Activated T-helper 1 cell treated with anti-CD3 and anti-CD28 coated beads, Interleukin-2, amount 50 U/mL, for 16 hours (primary cell): ENCODE measurements at places on chromosomes 11 and 22.

- peak; percentile 33 for DNase-seq
Observed at GRCh38 chr11:117950301-117950700, 21.1 kb upstream of the TMPRSS13 start.

DNA sequence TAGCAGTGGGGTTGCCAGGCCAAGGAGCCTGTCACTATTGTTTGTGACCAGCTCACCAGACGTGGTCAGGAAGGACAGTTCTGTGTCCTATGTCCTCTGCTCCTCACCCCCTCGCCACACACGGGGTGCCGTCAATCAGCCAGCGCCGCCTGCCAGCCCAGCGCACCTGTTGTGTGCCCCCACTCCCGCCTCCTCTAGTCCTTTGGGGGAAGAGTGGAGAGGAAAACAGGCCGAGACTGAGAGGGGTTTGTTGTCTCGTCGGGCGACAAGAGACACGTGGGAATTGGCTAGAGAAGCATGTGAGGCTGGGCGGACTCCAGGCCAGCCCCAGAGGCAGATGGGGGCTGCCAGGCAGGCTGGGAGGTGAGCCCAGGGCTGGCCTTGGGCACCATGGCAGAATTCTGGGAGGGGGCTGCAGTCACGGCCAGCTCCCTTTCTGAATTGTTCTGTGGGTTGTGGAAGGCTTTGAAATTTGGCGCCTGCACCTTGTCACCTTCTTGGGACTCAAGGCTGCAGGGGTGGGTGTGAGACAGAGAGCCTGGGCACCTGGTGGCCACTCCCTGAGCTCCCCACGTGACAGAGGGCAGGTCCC lies 3.1 kb upstream of the KCNQ1OT1 start:
- no peak for DNase-seq

DNA sequence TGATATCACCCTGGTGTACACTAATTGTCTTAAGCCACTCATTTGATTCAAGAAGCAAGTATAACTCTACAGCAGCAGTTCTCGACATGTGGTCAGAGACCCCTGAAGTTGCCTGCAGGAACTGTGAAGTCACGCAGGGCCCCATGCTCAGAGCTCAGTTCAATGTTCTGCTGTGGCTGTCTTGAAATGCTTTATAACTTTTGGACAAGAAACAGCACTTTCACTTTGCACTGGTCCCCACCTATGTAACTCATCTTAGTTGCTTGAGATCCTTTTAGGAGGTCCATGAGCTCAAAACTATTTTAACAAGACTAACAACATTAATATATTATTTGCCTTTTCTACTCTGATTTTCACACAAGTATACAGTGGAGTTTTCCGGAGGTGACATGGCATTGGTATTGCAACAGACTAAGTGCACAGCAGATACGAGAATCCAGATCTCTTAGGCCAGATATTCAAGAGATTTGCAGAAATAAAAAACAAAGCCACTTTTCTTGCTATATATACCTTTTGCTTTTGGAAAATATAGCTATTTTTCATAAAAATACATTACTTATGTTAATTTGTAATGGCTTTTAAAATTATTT lies 64.8 kb downstream of the PRR5L start:
- DNase-seq = no peak

- DNase-seq = no peak
Observed at GRCh38 chr11:19326499-19326898, 85.8 kb upstream of the E2F8 start.

DNA sequence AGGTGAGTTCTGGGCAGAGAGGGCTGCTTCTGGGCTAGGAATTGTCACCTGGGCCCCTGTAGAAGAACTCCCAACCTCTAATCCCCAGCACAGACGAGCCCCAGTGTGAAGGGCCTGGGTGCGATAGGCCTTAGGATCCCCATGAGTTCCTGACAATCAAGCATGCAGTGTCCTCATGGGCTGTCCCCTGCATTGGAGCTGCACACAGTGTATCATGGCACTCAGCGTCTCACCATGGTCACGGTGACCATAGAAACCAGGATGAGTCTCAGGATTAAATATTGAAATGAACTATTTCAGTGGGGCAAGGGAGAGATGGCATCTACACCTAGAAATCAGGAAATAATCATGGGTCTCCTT lies 292 bp downstream of the SCGB2A1 start:
- no peak for DNase-seq

- no peak for DNase-seq
Observed at GRCh38 chr11:16669799-16670415, 68.5 kb upstream of the C11orf58 start.

GRCh38 chr11:24585192-24585591 lies 88.3 kb downstream of the LUZP2 start:
- no peak for DNase-seq

- no peak for DNase-seq
Observed at GRCh38 chr22:30809086-30809485, 114.4 kb downstream of the OSBP2 start.

- peak; percentile 70 for DNase-seq
Observed at GRCh38 chr11:45771566-45772448, 33.1 kb upstream of the SLC35C1 start.

DNA sequence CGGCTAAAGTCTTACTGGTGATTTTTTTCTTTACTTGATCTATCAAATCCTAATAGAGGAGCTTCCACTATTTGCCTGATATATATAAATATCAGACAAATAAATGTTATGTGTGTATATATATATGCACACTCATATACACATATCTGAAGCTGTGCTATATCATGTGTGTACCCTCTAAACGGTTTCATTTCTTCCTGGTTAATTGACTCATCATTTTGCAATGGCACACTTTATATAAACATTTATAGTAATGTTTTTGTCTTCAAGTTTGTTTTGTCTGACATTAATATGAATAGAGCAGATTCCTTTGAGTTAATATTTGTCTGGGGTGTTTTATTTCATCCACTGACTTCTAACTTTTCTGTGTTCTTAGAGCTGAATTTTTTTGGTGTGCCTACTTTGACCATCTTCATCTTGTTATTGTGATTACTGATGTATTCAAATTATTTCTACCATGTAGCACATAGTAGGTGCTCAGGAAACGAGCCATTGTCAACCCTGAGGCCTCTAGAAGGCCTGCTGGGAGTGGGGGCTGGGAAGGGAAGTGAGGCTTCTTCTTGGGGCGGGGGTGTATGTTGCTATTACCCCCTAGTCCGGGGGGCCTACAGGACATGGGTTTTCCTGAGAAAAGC lies 82.6 kb downstream of the LRRC32 start:
- DNase-seq = no peak

DNA sequence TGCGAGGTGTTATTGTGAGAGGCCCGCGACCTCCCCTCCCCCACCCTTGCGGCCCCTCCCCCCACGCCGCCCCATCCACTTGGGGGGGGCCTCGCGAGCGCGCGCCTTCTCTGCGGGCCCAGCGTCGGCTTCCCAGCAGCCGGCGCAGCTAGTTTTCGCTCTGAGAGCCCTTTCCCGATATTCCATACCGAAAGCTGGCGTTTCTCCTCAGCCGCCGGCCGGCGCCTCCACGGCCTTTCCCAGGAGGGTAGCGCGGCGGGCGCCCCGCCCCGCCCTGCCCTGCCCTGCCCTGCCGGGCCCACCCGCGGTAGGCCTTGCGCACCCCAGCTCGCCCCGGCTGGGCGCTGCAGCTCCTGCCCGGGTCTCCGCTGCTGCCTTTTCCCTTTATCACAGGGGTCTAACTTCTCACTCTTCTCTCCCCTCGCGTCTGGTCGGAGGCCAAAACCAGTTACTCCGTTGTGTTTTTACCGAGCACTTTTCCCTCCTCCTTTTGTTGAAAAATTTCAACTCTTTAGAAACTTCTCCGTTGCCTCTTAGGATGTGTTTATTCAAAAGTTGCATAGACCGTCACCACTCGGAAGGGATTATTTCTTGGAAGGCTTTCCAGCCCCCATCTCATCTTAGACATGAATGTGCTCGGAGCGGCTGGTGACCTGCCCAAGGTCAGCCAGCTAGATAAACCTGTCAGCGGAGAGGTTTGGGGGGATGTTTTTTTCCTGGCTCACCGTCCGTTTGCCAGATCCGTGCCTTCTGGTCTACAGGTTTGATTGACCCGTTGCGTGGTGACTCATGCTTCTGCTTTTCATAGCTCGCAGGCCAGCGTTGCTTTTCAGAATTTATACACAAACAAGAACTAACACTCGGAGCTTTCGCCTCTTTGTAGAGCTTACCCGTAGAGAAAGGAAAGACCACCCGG lies 648 bp downstream of the PAFAH1B2 start:
- DNase-seq = peak; percentile 10

DNA sequence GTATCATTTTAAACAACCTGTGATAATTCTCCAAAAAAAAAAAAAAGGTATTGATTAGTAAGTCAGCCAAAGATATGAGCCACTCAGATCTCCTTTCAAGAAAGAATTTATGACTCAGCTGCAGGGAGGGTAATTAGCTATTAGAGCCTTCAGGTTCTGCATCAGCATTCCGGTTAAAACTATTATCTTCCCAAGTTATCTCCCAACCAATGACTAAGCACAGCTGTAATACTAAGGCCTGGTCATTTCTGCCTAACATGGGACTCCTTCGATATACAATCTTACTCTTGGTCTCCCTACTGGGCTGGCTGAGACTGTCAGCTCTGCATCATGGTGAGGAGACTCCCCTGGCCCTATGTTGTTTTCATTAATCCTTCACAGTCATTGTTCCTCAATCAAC lies 60.4 kb downstream of the SBF2 start:
- no peak for DNase-seq

DNA sequence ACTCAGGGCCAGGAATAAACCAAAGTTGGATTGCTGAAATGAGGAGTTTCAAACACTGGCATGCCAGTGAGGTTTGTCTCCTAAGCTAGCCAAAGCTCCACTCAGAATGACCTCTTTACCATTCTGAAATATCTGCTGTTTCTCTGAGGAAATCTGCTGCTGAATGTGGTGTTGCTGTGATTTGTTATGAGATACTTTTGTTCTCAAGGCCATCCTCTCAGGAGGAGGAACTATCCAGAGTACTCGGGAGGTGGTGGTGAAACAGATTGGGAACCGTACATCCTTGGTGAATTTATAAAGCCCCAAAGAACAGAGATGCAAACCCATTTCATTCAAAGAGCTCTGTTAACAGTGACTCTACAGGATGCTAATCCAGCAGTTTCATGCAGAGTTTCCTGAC lies 50.5 kb downstream of the BDNF start:
- DNase-seq = no peak

DNA sequence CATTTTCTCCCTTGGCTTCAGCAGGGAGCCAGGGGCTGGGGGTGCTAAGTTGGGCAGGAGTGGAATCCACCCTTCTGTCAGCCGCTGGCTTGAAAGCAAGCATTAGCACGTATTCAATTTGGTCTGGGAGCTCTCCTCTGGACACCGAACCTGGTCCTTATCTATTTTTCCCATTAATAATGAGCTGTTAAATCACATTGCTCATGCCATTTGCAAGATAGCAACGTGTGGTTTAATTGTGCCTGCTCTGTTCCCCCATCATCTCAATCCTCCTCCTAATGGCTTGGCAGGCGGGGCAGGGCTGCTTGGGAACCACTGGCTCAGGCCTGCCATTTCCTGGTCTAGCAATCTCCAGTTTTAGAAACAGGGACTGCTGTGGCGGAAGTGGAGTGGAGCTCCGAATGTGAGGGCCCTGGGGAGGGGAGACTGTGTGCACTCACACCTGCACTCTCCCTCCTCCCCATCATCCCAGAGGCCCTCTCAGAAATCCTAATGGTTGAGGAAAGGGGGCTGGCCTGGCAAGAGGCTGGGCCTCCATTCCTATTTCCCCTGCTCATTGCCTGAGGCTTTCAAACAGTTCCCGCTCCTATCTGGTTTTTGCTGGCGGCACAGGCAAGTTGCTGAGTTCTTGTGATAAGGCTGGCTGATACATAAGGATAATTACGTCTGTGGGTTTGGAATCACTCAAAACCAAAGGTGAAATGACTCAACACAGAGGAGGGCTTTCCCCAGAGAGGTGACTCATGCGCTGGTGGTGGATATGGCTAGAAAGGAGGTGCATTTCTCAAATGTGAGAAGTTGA lies 201.2 kb upstream of the E2F8 start:
- DNase-seq = no peak

DNA sequence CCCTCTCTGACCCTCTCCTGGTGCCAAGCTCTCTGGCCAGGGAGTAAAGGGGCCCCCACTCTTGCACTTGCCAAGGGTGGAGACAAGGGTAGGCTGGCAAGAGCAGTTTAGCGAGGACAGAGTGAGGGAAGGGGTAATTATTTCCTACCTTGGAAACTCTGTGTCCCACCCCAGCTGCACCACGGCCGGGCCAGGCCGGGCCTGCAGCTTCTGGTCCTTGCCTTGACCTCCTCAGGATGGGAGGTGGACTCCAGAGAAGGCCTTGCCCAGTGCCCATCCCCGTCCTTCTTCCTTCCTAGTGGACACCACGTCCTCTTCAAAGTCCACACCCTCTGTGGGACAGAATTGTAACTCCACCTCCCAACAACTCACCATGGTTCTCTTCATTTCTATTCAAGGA lies 18.4 kb upstream of the OSBPL5 start:
- no peak for DNase-seq

- DNase-seq = no peak
Observed at GRCh38 chr11:66017321-66017720, 5.5 kb downstream of the CST6 start.

- DNase-seq = no peak
Observed at GRCh38 chr11:119427279-119427678, 4.3 kb upstream of the THY1 start.

- DNase-seq = no peak
Observed at GRCh38 chr22:27408068-27408467, 393.5 kb downstream of the MN1 start.

GRCh38 chr22:34902335-34902734 lies 163.6 kb upstream of the ISX start:
- DNase-seq = no peak

DNA sequence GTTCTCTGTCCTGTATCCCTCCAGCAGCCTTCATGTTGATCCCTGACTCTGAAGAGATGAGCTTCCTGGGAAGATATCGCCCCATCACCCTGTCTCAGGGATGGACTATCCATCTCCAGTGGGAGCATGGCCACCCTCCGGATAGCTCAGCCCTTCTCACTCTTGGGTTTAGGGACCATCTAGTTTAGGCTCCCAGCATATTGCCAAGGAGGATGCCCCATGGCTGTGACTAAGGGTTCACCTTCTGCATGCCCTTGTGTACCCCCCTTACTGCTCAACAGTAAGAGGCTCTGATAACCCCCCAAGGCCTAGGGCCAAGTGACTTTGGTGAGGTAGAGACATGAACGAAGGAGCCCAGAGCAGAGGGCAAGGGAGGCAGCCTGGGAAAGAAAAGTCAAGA lies 1.3 kb downstream of the TMPRSS13 start:
- no peak for DNase-seq

DNA sequence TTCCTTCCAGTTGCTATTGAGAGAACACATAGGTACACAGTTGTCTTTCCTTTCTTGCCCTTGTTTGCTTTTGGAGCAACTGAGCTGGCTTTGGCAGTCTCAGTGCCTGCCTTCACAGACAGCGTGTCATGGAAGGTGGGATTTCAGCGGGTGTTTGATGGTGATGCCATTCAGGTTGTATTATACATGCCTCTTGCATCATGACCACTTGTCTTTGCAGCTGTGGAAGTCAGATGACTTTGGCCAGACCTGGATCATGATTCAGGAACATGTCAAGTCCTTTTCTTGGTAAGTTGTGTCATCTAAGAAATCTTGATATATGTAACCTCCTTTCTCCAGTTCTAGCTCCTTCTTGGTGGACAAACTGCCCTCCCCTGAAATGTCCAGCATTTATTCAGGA lies 37.1 kb upstream of the SORL1-AS1 start:
- no peak for DNase-seq

GRCh38 chr22:45768490-45768889 lies 96.9 kb downstream of the ATXN10 start:
- no peak for DNase-seq
